ENCODE measurements at places on chromosomes 16 and 17.

GRCh38 chr16:49632086-49632794, 223.7 kb downstream of the ZNF423 start:
- no peak for DNase-seq

GRCh38 chr17:8186446-8186786, 3.6 kb downstream of the BORCS6 start:
- DNase-seq: no peak

DNA sequence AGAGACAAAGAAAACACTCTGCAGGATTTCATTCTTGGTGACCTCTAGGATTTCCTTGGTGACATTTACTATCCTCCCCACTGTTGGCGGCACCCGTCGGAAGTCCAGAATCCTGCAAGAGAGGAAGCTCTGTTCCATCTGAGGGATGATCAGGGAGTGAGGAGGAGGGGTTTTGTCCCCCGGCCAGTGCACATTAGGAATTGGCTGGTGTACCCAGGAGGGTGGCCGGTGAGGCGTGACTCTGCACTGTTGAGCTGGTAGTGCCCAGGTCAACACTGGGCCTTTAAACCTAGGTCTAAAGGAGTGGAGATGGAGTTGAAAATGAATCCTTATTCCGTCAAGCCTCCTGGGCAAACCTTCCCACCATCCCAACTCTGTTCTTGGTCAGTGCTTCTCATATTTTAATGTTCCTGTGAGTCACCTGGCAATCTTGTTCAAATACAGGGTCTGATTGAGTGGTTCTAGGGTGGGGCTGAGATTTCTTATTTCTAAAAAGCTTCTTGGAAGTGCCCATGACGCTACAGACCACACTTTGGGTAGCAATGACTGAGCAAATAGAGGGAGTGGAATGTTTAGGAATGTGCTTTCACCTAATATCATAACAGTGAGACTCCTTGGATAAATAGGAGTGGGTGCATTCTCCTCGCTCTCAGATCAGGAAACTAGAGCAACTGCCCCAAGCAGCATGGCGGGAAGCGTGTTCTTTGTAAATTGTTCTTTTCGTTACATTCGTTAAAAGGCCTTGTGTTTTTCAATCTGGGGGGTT, 30.7 kb downstream of the PRKAR1A start:
- no peak for DNase-seq

DNA sequence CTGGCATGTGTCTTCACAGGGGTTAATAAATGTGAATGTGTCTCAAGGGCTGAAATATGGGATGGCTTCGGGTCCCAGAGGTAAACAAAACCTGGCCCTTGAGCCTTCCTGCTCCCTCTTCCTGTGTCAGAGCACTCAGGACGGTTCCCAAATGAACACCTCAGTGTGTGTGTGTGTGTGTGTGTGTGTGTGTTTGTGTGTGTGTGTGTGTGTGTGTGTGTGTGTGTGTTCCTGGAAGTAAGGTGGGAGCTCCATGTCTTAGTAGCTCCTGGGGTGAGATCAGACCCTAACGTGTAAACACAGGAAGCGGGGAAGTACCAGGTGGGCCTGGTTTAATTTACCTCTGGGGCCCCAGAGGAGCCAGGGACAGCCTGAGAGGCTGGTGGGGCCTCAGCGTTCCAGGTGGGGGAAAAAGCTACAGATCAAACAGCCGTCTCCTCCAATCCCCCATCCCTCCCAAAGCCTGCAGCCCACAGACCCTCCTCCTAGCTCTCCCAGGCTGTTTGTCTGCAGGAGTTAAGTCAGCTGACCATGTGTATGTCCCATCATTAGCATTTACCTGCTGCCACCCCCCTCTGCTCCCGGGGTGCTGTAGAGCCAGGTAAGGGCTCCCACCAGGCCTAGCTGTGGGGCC, 6.1 kb downstream of the KIF19 start:
- DNase-seq: no peak

- DNase-seq: no peak
Measured at GRCh38 chr17:78920528-78920927, 4.7 kb downstream of the TIMP2 start.

DNA sequence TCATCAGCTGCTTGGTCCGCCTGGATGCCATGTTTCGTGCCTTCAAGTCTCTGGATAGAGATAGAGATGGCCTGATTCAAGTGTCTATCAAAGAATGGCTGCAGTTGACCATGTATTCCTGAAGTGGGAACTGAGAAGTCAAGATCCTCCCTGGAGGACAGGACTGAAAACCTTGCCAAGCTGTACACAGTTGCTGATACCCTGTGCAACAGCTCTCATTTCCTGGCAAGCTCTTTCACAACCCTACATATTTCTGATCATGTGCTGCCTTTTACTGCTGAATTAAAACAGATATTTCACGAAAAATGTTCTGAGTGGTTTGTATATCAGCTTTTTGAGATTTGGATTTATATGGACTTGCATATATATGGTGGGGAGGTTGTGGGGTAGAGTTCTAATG, 898 bp downstream of the CAPNS2 start:
- DNase-seq: no peak

DNA sequence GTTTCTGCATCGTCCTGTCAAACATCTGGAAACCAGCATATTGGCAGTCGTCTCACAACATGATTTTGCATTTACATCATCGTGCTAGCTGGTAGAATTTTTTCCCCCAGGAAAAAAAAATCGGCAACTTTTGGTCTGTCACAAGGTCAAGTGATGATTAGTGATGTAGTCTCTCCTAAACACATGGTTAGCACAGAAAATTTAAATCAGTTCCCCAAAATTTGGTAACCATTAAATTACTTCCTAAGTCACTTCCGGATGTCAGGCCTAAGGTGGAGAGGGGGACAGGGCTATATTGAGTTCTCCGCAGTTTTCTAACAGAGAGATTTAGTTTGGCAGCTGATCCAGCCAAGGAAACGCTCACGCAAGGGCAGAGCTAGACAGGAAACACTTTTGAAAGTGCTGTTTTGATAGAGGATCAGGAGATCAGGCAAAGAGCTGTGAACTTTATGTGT, 271.0 kb upstream of the TBX2 start:
- DNase-seq: peak; percentile 38

DNA sequence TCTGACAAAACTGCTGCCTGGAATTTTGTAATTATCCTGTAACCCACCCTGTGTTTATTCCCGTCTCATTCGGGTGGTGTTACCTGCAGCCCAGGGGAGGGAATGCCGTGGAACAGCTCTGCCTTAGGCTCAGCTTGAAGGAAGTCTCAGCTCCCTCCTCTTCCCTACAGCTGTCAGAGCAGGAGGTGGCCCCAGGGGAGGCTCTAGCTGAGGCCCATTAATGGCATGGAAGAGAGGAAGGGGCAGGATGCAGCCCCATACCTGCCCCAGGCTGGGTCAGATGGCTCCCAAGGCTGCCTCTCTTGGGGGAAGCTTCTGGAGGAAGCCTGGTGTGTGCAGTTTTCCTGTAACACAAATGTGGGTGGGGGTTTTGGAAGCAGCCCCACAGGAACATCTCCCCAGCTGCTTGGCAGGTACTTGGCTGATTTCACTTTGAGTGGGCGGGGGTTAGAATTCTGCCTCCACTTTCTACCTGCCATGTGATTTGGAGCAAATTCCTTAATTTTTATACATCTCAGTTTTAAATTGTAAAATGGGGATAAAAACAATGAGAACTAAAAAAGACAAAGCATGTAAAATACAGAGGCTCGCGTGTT, 103.9 kb downstream of the MGAT5B start:
- DNase-seq: no peak

DNA sequence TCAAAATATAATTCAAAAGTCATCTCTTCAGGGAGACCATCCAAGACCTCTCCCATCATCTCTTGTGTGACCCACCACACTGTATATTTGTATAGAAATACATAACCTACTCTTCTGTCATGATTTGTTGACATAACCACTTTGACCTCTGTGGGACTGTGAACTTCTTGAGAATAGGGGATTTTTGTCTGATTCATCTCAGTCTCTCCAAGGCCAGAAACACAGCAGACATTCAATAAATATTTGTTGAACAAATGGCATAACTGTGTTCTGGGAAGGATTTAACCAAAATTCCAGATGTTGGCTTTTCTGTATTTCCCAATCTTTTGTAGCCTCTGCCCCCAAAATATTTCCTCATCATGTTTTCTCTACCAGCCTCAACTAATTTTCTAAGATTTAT, 169.7 kb downstream of the CDH11 start:
- peak; percentile 68 for DNase-seq

DNA sequence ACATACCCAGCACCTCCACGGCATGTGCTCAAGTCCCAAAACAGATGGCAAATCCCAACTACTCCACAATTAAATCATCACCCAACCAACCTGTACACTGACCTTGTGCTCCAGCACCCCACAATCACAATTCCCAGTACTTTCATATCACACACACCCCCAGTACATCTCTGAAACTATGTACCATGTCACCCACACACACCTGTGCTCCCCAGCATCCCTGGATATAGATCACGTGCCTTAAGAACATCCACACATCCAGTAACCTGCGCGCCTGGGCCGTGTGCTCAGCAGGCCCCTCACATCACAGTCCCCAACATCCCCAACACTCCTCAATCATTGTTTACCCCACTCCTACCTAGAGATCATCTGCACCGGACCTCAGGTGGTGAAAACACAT, 2.1 kb downstream of the NLGN2 start:
- no peak for DNase-seq

DNA sequence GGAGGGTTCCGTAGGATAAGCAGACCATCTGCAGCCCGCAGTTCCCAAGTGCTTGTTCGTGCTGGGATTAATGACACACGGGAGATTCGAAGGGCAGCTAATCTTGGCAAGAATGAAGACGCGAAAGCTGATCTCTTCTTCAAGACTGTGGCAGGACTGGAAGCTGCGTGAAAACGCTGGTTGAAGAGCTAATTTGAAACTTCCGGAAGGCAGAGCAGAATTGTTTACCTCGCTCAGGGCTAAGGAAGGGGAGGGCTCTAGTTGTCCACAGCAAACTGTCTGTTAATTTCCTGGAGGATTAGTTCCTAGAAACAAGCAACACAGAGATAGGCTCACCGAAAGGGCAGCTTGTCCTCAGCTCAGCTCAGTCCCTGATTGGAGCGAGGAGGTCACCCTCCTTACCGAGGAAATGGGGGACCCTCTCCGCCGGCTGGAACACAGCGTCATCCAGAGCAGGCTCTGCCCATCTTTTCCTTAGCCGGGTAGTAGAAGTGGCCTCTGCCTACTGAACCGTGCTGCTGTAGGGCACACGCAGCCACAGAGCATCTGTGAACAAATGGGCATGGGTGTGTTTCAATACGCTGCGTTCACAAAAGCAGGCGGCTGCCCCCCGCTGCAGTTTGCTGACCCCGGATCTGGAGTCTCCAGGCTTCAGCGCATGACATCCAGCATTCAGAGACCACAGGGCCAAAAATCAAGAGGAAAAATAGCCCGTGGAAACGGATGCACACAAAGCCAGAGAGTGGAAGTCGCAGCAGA, 16.7 kb upstream of the BAIAP2 start:
- no peak for DNase-seq

DNA sequence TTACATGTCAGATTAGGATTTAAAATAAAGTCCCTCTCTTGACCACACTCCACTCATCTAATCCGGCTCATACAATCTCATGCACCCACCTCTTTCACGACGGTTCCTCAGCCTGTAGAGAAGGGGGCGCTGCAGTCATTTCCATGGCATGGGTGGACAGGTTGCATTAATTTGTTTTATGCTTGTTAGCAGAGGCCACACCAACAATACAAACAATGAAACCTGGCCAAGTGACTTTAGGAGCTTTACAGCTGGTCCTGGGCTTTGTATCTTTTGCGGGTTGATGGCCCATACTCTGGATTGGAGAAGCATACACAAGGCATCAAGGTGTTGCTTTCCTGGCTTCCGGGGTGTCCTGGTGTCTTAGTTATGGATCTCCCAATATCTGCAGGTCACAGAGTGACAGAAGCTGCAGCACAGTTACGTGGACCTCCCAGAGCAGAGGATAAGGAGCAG, 9.7 kb upstream of the SNF8 start:
- DNase-seq: peak; percentile 20

DNA sequence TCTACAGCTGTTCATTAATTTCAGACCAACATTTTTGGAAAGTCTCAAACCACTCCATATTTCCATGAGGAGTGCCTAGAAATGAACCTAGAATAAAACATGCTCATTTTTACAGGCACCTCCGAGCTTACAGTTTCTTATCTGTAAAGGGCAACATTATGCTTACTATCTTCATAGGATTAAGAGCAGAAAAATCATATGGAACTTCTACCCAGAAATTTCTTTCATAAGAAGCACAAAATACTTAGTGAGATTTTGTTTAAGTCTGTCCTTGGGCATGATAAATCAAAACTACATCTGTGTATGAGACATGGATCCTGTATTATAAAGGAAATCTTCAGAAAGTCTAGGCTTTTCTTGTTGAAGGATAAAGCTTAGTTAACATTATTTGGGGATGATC, 187.4 kb downstream of the CA10 start:
- no peak for DNase-seq

DNA sequence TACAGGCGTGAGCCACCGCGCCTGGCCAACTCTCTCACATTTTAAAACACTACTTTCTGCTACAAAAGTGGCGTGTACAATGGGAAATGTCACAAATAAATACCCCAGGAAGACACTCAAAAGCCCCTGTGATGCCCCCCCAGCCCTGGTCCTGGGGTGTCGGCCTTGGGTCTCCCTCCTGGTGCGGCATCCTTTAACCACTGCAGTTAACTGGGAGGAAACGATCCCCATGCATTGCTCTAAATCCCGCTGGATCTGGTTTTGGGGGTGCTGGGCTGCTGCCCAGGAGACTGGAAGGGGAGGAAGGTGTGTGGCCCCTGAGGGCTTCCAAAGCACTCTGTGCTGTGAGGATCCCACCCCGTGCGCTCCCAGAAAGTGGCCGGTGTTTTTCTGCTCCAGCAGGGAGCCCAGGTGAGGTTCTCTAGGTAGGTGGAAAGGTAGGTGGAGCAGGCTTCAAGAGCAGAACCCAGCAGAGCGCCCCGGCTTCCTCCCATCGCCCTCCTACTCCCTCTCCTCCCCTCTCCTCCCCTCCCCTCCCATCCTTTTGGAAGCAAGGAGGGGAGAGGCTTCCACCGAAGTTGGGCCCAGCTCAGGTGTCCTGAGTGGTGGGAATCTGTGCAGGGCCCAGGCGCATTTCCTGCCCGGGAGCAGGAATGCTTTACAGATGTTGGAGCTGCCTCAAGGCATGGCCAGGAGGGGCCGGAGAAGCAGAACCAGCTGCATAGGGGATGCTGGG, 363.3 kb downstream of the SEC14L1 start:
- no peak for DNase-seq

- DNase-seq: no peak
Measured at GRCh38 chr16:23257682-23258081, 44.4 kb upstream of the SCNN1B start.
